ENCODE measurements at places on chromosomes 2 and 18. TPM values are rescaled to one million over a fixed set of nuclear protein-coding genes. Genes with fewer than 3 reads are reported as not detected.

Gene ESPNL
- total RNA-seq: 0.78 TPM

- no peak overlapping the region for H3K4me3 ChIP-seq
- DNase-seq: no peak
- no peaks in the 10 kb centered on the region for H3K4me1 ChIP-seq
- no peak overlapping the region for H3K27ac ChIP-seq
These were observed 311.4 kb upstream of the UBE2E3 start for GRCh38 chr2:180669016-180669415.

GRCh38 chr2:8857709-8858108 is 20.3 kb upstream of the KIDINS220 start:
- H3K36me3 ChIP-seq: no peaks in the 10 kb centered on the region
- H3K4me1 ChIP-seq: no peaks in the 10 kb centered on the region
- no peak overlapping the region for H3K27ac ChIP-seq
- no peak overlapping the region for H3K4me3 ChIP-seq
- no peaks in the 10 kb centered on the region for H3K27me3 ChIP-seq
- no peak for DNase-seq

DNA sequence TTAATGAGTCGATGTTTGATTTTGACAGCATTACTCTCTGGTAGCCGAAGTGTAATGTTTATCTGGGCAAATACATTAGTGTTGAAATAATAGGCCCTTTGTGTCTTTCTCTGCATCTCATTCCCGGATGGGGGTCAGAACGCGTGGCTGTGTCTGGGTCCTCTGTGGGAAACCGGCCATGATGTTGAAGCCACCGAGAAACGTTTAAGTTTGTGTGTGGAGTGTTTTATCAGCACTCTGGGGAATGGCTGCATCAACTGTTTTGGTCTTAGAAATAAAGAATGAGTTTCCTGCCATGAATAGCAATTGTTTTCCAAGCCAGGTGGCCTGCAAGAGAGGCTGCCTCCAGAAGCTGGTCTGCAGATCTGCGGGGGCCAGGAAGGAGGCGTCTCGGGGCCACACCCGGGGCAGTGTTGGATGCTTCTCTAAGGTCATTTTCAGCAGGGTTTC is 69.7 kb downstream of the RNF144A start:
- H3K27ac ChIP-seq: no peak overlapping the region
- H3K27me3 ChIP-seq: no peaks in the 10 kb centered on the region
- H3K4me1 ChIP-seq: peaks cover 19% of the 10 kb centered on the region
- DNase-seq: no peak

DNA sequence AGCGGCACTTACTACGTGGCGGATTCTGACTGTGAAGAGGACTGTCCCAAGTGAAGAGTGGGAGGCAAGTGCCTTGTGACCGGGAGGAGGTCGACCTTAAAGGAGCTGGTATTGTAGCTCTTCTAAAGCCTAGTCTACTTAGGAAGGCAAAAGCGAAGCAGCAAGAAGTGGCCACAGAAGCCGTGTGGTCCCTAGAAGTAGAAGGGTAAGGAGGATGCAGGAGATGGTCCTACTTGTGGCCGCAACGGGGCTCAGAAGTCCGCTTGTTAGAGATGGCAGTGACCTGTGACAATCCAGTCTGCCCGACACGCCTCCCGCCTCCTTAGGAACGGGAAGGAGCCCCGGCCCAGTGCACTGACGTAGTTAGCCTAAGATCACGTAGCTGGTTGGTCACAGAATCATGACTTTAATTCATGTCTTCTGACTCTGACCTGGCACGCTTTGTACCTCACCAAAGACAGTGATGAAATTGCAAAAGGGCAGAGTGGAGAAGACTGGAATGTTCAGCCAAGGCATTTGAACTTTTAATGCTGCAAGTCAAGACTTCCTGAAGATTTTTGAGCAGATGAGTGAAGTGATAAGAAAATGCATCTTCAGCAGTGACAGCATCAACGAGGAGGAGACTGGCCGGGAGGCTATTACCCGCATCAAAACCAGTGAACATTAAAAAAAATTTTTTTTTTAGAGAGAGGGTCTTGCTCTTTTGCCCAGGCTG is 749 bp upstream of the EIF2AK3 start:
- H3K4me1 ChIP-seq: peaks cover 24% of the 10 kb centered on the region
- peak overlapping the region; percentile 99 for H3K4me3 ChIP-seq
- peak overlapping the region; percentile 99 for H3K27ac ChIP-seq
- H3K36me3 ChIP-seq: no peaks in the 10 kb centered on the region
- DNase-seq: peak; percentile 98

Gene KANSL1L
- 29.7 TPM for total RNA-seq
